Heart right ventricle (tissue), 16 donors: ENCODE measurements at places on chromosomes 6 and 20. TPM values are rescaled to one million over a fixed set of nuclear protein-coding genes. Genes with fewer than 3 reads are reported as not detected.

GRCh38 chr6:98292810-98293209 is 541.6 kb upstream of the POU3F2 start:
- no peak for DNase-seq

GRCh38 chr6:149209871-149210775 is 107.4 kb upstream of the TAB2 start:
- no peak for DNase-seq

Gene CST9L
- not detected for polyA plus RNA-seq

GRCh38 chr6:14107000-14107399 is 10.6 kb upstream of the CD83 start:
- DNase-seq: no peak

- DNase-seq: peak; percentile 84
Measured at GRCh38 chr6:15036690-15037245, 209.1 kb upstream of the JARID2 start.

Gene PNPLA1
- polyA plus RNA-seq: not detected

GRCh38 chr20:51766994-51767866 is 960 bp downstream of the ATP9A start:
- peak; percentile 70 for DNase-seq

- no peak for DNase-seq
Measured at GRCh38 chr20:8995761-8996160, 73.1 kb upstream of the PLCB4 start.

Gene HAO1
- not detected for polyA plus RNA-seq

DNA sequence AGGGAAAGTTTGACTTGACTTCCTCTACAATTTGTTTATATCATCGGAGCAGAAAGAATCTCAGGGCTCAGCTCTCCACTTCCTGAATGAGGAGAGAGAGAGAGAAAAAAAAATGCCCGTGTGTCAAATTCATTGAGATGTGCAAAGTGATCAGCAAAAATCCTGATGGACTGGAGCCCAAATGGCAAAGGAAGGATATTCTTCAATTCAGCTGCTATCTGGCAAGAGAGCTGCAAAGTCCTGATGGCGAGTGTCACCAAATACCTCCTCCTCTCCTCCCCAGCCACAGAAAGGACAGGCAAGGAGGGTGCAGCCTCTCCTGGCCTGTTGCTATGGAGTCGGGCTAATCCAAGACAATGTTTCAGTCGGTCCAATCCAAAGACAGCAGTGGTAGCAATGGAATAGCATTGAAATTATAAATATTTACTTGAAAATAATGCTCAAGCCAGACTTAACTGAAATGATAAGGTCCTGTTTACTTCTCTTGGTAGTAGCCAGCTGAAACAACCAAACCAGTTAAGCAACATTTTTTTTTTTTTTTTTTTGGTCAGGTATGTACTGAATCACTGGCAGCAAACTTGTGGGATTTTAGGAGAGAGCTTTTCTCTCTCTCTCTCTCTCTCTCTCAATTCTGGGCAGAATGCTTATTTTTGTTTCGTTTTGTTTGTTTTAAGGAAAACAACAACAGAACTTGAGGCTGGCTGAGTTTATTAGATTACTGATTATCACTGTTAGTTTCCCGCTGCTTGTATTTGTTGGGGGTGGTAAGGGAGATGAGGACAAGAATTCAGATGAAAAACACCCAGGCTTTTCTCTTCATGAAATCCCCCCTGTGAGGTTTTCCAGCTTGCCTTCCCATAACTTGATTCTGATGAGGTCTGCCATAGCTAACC is 204.2 kb downstream of the BCAS1 start:
- no peak for DNase-seq

DNA sequence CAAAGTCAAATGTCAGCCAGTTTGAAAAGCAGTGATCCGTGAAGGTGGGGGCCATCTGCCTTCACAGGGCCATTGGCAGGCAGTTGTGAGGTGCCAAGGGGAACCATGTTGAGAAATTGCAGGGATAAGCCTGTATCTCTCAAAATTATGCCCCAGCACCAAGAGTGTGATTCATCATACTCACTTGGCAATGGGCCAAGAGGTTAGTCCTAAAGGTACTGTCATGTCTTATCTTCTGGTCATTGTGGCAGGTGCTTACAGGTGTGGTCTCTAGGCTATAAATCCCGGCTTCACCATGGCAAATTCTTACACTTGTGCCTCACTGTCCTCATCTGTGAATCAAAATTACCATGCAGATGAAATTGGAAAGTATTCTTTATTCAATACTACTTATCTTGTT is 150.7 kb upstream of the LAMP5 start:
- DNase-seq: no peak

- DNase-seq: no peak
Measured at GRCh38 chr6:152575161-152575560, 62.0 kb downstream of the SYNE1 start.

DNA sequence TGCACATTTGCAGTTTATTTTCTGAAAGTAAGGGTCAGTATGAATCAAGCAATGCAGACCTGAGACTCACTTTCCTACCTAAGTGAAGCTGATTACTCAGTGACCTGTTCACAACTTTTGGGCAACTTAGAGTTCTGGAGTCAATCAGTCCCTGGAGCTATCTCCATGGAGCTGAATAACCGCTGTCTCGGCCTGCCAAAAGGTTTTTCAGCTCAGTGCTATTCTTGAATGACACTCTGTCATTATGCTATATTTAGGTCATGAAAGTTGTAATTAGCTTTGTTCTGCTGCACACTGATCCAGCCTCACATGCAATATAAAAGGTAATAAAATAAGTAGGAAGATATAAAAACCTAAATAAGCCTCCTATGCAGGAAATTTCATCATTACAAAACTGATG is 356.0 kb downstream of the BMP2 start:
- DNase-seq: peak; percentile 42

DNA sequence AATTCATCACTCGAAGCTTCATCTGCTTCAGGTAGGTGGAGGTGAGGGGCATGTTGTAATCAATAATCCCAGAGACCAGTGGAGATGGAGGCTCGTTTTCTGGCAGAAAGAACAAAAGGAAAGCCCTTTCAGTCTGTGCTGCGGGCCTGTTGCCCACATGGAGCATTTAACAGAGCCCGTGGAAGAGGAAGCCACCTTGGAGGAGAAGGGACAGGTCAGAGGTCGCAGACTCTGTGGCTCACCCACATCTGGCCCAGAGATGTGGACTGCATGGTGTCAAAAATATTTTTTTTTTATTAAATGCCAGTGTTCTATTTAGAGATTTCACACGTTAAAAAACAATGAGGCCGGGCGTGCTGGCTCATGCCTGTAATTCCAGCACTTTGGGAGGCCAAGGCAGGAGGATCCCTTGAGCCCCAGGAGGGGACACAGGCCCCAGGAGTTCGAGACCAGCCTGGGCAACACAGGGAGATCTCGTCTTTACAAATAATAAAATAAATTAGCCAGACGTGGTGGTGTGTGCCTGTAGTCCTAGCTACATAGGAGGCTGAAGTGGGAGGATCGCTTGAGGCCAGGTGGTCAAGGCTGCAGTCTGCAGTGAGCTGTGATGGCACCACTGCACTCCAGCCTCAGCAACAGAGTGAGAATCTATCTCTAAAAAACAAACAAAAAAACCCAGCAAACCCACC is 73.6 kb downstream of the NOL4L start:
- no peak for DNase-seq

DNA sequence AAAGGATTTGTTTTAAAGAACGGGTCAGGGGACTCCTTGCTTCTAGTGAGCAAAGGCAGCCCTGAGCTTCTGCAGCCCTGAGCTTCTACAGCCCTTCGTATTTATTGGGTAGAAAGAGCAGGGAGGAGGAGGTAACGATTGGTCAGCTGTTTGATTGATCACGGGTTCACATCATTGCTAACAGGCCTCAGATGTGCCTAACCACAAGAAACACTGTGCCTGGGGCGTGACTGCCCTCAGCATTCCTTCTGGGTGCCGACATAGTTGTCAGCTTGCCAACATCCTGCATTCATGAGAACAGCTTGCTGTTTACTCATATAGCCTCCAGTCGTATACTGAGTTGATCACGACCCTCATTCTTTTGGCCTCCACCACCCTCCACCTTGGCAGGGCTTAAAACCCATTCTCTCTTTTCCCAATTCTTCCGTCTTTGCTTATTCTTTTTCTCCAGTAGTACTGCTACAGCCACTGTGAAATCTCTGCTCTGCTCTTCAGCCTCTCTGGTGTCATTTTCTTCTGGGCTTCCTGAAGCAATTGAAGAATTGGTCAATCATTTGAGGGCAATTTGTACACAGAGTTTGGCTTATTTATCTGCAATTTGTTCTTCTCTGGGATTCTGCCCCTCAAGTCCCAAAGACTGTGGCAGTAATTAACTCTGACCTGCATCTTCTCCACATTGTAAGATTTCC is 25.4 kb upstream of the NOP56 start:
- no peak for DNase-seq
